Fibroblast of upper back skin (primary cell): ENCODE measurements at places on chromosomes 13 and 19.
A peak's percentile ranks its signal among the peaks of the same experiment; 100 is the strongest.

GRCh38 chr13:105255472-105255871, 1280.0 kb downstream of the EFNB2 start:
- DNase-seq, result no peak

GRCh38 chr13:50198508-50198907, 183.3 kb downstream of the KCNRG start:
- peak; percentile 63 for DNase-seq

- peak; percentile 41 for DNase-seq
These were observed 1.5 kb upstream of the WDR18 start for GRCh38 chr19:982567-983170.

DNA sequence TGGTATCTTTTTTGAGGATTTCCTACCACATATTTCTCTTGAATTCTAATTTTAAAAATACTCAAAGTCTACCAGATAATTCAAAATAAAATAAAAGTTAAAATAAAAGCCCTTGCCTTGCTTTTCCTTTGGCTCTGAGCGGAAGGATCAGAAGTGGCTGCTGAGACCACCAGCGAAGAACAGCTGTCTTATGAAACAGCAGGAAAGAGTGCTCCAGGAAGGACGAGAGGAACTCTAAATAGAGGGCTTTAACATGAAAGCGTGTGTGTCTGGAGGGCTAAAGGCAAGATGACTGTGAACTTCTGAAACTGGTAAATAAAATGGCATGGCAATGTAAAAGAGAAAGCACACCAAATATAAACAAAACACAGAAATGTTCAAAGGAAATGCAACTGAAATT, 521.5 kb upstream of the SPRY2 start:
- peak; percentile 37 for DNase-seq

DNA sequence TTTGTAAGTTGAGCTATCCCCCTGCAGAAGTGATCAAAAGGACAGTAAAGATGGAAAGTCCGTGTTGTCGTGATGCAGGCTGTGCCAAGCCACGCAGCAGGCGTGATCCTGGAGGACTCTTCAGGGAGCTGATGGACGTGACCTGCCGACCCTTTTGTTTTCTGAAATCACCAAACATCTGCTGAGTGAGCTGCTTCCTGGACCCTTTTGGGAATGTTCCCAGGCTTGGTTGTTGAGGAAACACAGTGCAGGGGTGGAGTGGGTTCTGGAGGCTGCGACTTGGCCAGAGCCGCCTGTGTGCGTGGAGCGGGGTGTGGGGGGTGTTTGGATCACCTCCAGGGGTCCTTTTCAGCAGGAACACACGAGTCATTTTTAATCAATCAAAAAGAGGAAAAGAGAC, 15.4 kb upstream of the CPAMD8 start:
- peak; percentile 5 for DNase-seq

DNA sequence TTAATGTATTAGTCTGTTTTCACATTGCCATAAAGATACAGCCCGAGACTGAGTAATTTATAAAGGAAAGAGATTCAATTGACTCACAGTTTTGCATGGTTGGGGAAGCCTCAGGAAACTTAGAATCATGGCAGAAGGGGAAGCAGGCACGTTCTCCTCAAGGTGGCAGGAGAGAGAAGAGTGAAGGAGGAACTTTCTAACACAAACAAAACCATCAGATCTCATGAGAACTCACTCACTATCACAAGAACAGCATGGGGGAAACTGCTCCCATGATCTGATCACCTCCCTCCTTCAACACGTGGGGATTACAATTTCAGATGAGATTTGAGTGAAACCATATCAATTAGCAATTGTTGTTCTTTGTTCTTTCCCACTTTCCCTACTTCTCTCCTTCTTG, 689.0 kb upstream of the SLITRK1 start:
- no peak for DNase-seq

- no peak for DNase-seq
These were observed 430 bp downstream of the ZNF358 start for GRCh38 chr19:7516333-7516732.

DNA sequence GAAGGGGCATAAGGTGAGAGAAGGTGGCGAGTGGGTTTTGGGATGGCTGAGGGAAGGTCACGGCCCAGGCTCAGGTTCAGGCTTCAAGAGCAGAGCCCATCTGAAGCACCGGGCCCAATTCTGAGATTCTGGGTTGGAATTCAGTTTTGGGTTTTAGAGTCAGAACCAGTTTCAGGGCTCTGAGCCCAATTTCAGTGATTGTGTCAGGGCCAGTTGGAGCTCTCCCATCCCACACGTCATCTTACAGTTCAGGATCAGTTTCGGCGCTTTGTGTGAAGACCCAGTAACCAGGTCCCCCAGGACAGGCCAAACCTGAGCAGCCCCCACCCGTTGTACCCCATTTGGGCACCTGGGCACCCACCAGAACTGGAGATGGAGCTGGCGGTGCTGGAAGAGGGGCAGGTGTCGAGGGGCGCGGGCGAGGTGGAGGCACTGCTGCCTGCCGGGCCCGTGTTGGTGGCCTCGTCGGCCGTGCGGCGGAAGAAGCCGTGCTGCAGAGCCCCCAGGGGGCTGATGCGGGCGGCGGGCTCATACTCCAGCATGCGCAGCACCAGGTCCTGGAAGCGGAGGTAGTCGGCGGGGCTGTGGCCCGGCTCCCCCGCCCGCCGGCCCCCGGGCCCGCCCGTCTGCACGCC, 7.5 kb downstream of the DYRK1B start:
- no peak for DNase-seq

- DNase-seq, result no peak
These were observed 20.0 kb downstream of the ENOX1 start for GRCh38 chr13:43766725-43767124.

DNA sequence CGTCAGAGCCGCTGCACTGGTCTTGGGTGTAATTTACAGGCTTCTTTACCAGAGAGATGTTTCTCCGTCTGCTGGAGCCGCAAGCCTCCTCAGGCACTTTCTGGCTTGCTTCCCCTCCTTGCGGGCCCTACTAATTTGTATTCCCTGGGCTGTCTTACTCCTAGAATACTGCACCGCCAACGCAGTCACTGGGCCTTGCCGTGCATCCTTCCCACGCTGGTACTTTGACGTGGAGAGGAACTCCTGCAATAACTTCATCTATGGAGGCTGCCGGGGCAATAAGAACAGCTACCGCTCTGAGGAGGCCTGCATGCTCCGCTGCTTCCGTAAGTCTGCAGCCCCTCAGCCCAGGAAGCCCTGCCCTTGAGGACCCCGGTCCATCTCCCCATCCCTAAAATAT, 14.1 kb upstream of the C19orf33 start:
- DNase-seq, result no peak

DNA sequence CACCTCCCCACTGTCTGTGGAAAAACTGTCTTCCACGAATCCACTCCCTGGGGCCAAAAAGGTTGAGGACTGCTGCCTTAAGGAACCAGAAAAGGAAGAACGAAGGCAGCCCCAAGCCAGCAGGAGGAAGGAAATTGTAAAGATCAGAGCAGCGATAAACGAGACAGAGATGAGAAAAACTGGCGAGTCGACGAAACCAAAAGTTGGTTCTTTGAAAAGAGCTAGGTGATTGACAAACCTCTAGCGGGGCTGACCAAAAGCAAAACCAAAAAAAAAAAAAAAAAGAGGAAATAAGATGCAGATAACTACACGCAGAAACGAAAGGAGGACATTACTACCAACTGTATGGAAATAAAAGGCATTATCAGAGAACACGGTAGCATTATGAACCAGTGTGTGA, 76.9 kb downstream of the GADD45B start:
- DNase-seq, result no peak

DNA sequence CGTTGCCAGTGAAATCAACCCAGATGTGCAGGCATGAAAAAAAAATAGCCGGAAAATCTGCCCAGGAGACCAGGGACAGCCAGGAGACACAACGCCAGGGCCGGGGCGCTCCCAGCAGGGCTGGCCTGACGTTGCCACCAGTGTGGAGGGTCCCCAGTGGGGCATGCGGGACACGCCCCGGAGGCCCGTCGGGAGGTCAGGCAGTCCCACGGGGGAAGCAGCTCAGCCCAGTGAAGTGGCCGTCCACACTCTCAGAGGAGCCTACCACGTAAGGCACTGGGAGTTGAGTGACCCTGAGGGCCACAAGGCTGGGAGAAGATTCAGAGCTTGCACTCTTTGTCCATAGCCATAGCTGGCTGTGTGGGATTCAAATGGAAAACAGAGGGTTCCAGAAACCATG, 53.2 kb upstream of the GAS6 start:
- no peak for DNase-seq

GRCh38 chr13:113207890-113208420, 514 bp downstream of the PCID2 start:
- DNase-seq, result no peak

GRCh38 chr19:19466201-19466600, 49.1 kb downstream of the TSSK6 start:
- no peak for DNase-seq

DNA sequence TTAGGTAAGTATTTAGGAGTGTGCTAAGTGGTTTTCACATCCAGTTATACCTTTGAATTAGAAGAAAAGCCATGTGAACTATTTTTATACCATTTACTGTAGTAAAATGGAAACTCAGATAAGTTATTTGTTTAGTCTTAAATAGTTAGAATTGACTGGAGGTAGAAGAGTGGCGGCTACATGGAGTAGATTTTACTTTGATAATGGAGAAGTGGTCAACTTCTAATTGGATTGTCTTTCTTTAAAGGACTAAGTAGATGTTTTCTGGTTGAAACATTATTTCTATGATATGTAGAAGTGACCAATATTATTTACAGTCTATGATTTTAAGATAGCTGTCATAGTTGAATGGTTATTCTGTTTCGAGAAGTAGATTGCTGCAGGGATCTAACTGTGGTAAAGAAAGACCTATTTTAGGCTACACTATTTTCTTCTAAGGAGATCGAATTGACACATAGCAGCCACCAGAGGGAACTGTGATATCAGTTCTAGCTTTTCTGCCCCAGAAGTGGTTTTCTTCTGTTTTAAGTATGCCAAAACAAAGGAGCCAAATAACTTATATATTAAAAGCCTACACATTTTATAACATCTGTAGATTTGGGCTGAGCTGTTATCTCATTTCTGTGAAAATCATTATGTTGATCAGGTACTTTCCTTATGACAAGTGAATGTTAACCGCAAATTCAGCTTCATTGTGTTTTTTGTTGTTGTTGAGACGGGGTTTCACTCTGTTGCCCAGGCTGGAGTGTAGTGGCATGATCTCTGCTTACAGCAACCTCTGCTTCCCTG, 26.1 kb downstream of the ZMYM2 start:
- peak; percentile 52 for DNase-seq
